Fibroblast of villous mesenchyme (primary cell): ENCODE measurements at places on chromosomes 5 and 9. TPM values are rescaled to one million over a fixed set of nuclear protein-coding genes. Genes with fewer than 3 reads are reported as not detected.

The SERF1A gene
- 8.7 and 15.5 TPM in 2 replicates for total RNA-seq

The ORM2 gene
- total RNA-seq, result not detected in 2 replicates

The ADGRV1 gene
- total RNA-seq, result under 0.01 and 0.43 TPM in 2 replicates

The HTR1A gene
- not detected in 2 replicates for total RNA-seq

The RASGEF1C gene
- not detected in 2 replicates for total RNA-seq

The INSYN2B gene
- total RNA-seq, result 11.0 and 12.5 TPM in 2 replicates

The FAM151B gene
- 8.6 and 8.7 TPM in 2 replicates for total RNA-seq

The GABRA6 gene
- not detected in 2 replicates for total RNA-seq

The NR4A3 gene
- under 0.01 TPM in 2 replicates for total RNA-seq

The ECM2 gene
- 2.3 and 2.6 TPM in 2 replicates for total RNA-seq

The AFAP1L1 gene
- total RNA-seq, result 10.8 and 11.9 TPM in 2 replicates

The IFNA2 gene
- total RNA-seq, result not detected in 2 replicates

The LCN2 gene
- not detected in 2 replicates for total RNA-seq

The CDH12 gene
- total RNA-seq, result not detected in 2 replicates
